ENCODE measurements at places on chromosomes 13 and 19.

GRCh38 chr13:40194224-40194806 is 472.1 kb downstream of the FOXO1 start:
- no peak for DNase-seq

DNA sequence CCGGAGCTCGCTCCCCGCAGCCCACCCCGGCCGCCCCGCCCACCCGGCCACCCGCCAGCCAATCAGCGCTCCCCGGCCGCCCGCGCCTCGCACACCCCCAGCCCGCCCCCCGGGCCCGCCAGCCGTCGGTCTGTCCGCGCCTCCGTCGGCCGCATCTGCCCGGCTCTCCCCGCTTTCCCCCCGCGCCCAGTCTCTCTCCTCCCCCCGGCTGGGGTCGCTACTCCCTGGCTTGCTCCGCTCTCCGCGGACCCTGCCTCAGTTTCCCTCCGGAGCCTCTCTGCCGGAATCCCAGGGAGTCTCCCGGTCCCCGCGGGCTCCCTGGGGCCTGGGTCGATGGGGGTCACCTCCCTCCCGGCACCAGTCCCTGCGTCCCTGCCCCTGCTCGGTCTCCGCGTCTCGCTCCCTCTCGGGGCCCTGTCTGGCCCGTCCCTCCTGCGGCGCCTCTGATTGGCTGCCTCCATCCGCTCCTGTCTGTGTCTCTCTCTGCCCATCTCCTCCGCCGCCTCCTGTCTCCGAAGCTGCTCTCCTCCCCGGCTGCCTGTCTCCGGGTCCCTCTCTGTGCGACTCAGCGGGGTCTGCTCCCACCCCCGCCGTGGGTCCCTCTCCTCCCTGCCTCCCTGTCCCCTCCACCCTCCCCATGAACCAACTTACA is 484 bp downstream of the IL11 start:
- DNase-seq, result peak; percentile 30

- DNase-seq, result no peak
Measured at GRCh38 chr19:48558018-48558684, 6.2 kb downstream of the SULT2B1 start.

DNA sequence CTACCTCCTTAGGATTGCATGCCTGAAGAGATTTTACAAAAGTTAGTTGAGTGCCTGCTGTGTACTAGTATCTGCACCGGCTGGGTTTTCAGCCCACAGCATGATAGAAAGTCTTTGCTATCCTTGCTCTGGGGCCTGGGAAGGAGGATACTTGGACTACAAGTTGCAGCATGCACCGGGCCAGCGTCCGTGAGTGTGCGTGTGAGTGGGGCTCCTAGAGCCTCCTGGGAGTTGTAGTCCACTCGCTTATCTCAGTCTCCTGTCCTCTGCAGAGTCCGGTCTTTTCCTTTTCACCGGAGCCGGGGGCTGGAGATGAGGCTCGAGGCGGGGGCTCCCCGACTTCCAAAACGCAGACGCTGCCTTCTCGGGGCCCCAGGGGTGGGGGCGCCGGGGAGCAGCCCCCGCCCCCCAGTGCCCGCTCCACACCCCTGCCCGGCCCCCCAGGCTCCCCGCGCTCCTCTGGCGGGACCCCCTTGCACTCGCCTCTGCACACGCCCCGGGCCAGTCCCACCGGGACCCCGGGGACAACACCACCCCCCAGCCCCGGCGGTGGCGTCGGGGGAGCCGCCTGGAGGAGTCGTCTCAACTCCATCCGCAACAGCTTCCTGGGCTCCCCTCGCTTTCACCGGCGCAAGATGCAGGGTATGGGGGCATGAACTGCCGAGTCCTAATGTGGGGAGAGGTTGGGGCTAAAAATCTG is 20.6 kb downstream of the BRSK1 start:
- peak; percentile 23 for DNase-seq

DNA sequence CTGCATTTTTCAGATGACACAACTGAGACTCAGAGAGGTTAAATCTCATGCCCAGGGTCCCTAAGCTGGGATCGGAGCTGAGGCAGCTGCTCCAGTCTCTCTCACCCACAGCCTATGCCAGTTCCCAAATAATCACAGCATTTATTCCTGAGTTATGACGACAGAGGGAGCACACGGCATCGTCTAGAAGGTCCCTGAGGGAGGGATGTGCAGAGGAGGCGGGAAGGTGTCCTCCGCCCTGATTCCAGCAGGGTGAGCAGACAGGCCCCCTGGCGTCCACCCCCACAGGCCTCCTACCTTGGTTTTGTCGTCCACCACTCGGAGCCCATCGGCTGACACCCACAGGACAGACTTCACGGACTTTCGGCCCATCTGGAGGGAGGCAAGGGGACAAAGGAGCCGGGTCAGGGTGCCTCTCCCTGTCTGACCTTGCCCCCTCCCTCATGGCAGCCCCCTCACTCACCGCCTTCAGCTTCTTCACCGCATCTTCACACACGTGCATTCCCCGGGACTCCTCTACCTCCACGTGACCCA is 8.0 kb downstream of the NUMBL start:
- DNase-seq, result no peak

Data from activated T-cell treated with anti-CD3 and anti-CD28 coated beads for 48 hours (primary cell).